Left lobe of liver (tissue), 2 donors: ENCODE measurements at places on chromosomes 2 and 18. TPM values are rescaled to one million over a fixed set of nuclear protein-coding genes. Genes with fewer than 3 reads are reported as not detected.

DNA sequence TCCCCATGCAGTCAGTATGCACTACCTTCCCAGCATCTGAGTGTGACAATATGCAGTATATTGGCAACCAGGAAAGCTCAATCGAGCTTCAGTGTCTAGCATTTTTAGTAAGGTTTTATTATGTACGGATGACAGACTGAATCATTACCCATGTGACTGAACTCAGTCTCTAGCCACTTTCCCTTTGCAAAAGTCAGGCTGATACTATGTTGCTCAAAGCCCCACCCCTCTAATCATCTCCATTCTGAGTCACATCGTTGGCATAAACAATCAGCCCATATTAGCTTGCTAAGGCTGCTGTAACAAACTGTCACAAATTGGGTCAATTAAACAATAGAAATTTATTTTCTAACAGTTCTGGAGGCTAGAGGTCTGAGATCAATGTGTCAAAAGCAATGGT lies 25.8 kb upstream of the SRD5A2 start:
- DNase-seq = no peak

GRCh38 chr2:55025082-55025481 lies 25.2 kb downstream of the RTN4 start:
- DNase-seq = no peak

GRCh38 chr18:47953471-47953931 lies 23.0 kb upstream of the SMAD2 start:
- DNase-seq = no peak

- DNase-seq = no peak
Measured at GRCh38 chr2:120920454-120921148, 184.9 kb downstream of the GLI2 start.

DNA sequence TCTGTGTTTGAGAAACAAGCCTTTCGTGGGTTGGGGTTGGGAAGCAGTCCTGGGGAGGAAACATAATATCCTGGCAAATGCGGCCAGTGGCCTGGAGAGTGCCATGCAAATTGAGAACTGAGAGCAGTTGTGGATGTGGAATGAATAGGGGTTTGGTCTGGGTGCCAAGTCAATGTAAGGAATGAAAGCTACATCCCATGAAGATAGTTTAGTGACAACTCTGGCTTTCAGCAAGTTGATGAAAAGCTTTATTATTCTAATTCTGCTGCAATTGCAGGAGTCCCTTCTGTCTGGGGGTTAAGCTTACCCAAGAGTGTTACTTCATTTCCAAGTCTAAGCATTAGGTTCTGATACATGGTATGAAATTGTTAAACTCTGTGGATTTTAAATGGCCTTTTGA lies 771.6 kb downstream of the DPP10 start:
- DNase-seq = no peak

DNA sequence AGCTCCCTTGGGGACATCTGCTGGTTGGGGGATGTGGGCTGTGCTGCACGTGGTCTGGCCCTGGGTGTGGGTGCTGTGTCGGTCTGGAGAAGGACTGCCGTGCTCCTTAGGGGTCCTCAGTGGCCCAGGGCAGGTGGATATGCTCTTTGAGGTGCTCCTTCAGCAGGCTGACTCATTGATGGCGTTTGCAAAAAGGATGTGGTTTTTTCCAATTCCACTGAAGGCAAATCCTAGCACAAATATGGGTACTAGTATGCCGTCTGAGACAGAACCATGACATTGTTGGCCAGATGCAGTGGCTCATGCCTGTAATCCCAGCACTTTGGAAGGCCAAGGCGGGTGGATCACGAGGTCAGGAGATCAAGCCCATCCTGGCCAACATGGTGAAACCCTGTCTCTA lies 3.3 kb downstream of the PPP1R7 start:
- no peak for DNase-seq

- no peak for DNase-seq
Measured at GRCh38 chr2:208552943-208553342, 146.4 kb downstream of the PTH2R start.

- no peak for DNase-seq
Measured at GRCh38 chr2:20486571-20486970, 39.7 kb downstream of the RHOB start.

GRCh38 chr2:33110461-33110860 lies 163.7 kb downstream of the LTBP1 start:
- no peak for DNase-seq

- no peak for DNase-seq
Measured at GRCh38 chr2:128301501-128301966, 17.1 kb downstream of the HS6ST1 start.

- DNase-seq = no peak
Measured at GRCh38 chr2:159557437-159558034, 58.8 kb downstream of the BAZ2B start.

- no peak for DNase-seq
Measured at GRCh38 chr2:219457784-219458369, 23.2 kb downstream of the SPEG start.

DNA sequence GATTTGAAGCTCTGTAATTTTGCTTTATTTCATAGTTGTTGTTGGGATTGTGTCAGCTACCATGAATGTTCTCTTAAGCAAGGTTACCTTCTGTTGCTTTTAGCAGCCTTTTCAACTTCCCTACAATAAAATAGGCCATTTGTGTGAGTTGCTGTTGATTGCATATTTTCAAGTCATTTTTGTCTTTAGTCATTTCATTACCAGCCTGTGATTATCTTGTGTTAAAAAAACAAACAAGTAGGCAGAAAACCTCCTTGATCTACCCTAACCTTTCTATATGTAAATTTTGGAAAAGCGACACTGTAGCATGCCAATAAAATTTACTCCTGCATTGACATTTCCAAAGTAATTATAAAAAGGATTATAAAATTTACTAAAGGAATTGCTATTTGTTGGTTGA lies 19.3 kb downstream of the GREB1L start:
- DNase-seq = no peak

DNA sequence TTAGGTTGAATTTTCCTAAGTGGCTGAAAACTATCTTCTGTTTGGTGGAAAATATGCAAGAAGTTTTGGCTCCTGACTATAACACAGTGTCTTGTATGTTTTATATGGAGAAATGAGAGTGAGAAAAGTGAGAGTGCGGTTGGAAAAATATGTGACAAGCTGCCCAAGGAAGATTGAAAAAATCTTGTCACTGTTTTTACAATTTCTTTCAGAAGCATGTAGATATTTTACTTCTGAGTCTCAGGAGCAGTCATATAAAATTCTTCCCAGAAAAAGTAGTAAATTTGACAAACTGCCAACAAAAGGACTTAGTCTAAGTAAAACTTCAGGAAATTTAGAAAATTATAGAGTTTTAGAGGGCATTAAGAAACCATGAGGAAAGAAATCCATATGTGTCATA lies 19.4 kb upstream of the RMND5A start:
- DNase-seq = no peak

DNA sequence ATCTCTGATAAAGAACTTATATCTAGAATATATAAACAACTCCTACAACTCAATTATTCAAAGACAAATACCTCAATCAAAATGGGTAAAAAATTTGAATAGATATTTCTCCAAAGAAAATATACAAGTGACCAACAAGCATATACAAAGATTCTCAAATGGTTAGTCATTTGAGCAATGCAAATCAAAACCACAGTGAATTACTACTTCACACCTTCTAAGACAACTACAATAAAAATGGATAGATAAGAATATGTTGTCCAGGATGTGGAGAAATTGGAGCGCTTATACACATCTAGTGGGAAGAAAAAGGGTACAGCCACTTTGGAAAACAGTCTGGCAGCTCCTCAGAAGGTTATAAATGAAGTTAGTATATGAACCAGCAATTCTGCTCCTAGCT lies 332.9 kb downstream of the TGIF1 start:
- DNase-seq = no peak

DNA sequence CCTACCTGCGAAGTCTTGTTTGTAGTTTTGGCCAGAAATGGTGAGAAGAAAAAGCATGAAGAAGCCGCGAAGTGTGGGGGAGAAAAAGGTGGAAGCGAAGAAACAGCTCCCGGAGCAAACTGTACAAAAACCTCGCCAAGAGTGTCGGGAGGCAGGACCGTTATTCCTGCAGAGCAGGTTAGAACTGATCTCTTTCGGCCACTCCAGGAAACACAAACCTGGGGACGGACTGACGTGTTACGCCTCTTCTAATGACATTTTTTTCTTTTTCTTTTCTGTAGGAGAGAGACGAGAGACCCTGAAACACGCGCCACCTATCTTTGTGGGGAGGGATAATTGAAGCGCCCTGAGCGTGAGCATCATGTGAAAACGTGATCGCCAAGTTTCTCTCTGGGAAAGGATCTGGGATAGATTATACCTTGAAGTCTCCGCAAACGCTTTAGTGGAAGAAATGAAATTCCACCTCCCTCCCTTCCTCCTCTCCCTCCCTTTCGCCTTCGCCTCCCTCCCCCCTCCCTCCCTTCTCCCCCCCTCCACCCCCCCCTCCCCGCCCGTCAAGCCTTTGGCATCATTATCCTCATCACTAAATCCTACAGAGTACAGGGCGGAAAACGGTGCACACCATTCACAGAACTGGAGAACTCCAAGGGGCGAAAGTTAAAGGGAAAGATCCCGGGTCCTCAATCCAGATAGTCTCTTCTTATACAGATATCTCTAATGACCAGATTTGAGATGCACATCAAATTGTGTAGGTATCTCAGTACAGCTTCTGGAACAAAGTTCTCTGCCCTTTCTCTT lies at the start of gene ZEB2:
Gene ZEB2, minus strand, starts transcription at position 186 of the 798 bp plus-strand sequence. CDS start 2,769 bp downstream, outside the sequence.
- DNase-seq = no peak

- no peak for DNase-seq
Measured at GRCh38 chr18:24763765-24764513, 303.5 kb downstream of the HRH4 start.

GRCh38 chr2:23734416-23734815 lies 192.5 kb downstream of the ATAD2B start:
- DNase-seq = no peak

Gene CCDC85A
- 0.08 TPM for total RNA-seq

Gene RUFY4
- not detected for total RNA-seq

Gene CD226
- total RNA-seq = 1.5 TPM

Gene TNFAIP6
- not detected for total RNA-seq

Gene SRD5A2
- total RNA-seq = 7.6 TPM

Gene CHPF
- total RNA-seq = 55.1 TPM

Gene CNTNAP5
- total RNA-seq = not detected

Gene KRCC1
- total RNA-seq = 10.0 TPM
